Activated T-cell treated with anti-CD3 and anti-CD28 coated beads for 4 hours (primary cell): ENCODE measurements at places on chromosomes 13 and 19.
A peak's percentile ranks its signal among the peaks of the same experiment; 100 is the strongest.

- no peak for DNase-seq
Observed at GRCh38 chr13:33730147-33730546, 87.8 kb upstream of the RFC3 start.

- no peak for DNase-seq
Observed at GRCh38 chr19:46890423-46891170, 29.8 kb downstream of the ARHGAP35 start.

DNA sequence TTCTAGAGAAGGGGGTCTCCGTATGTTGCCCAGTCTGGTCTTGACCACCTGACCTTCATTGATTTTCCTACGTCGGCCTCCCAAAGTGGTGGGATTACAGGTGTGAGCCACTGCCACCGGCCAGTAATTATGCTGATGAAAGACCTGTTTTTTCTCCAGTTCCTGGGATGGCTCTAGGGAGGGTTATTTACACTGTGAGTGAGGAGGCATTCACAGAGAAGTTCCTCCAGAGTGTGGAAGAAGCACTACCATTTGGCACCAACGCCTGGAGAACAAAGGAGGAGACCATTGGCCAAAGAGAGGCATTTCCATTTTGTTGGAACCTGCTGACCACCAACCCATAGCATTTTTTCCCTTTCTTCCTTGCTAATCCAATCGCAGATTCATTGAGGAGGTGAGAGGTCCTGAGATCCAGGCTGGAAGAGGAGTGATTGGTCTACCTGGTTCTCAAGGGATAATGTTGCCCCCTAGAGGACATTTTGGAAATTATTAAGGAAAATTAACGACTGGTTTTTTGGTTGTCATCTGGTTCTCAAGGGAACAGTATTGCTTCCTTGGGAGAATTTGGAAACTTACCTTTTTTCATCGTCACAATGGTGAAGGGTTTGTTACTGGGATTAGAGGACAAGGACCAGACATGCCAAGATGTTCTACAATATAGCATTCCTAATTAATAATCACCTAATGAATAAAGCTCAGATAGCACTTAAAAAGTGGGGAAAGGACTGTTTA, 5.5 kb upstream of the SAE1 start:
- no peak for DNase-seq

GRCh38 chr13:83190020-83190419, 692.3 kb downstream of the SLITRK1 start:
- DNase-seq, result no peak

DNA sequence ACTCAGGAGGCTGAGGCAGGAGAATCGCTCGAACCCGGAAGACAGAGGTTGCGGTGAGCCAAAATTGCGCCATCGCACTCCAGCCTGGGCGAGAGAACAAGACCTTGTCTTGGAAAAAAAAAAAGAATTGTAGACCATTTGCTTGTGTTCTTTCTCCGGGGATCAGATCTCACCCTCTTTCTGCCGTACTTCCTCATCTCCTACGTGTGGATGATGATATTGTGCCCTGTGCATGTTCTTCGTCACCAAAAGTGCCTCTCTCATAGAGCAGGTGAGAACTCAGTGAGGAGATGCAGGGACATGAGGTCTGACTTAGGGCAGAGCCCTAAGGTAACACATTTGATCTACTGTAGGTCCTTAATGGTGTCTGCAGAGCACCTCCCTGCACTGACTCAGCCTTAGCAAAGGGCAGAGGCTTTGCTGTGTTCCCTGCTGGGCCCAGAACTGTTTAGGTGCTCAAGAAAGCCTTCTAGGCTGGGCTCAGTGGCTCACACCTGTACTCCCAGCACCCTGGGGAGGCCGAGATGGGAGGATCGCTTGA, 1.3 kb downstream of the APOC2 start:
- DNase-seq, result no peak

- DNase-seq, result no peak
Observed at GRCh38 chr13:113545931-113546516, 38.5 kb upstream of the TFDP1 start.

GRCh38 chr13:86946734-86947133, 724.4 kb upstream of the SLITRK5 start:
- DNase-seq, result no peak

DNA sequence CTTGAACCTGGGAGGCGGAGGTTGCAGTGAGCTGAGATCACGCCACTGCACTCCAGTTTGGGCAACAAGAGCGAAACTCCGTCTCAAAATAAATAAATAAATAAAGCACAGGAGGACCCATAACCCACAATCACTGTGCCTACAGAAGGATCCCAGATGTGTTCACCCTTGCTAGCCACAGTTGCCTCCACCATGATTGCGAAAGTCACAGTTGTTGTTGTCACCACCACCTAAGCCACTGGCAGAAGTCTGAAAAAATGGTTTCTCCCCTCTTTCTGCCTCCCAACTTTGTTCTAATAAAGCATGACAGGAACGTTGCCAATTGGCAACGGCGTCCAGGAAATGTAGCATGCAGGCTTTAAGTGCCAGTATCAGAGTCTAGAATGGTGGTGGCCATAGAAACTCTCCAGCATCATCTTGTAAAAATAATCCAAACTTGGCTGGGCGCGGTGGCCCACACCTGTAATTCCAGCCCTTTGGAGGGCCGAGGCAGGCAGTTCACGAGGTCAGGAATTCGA, 2.2 kb upstream of the EPS15L1 start:
- DNase-seq, result no peak

GRCh38 chr19:15563325-15563794, 51.7 kb upstream of the CYP4F8 start:
- DNase-seq, result no peak

DNA sequence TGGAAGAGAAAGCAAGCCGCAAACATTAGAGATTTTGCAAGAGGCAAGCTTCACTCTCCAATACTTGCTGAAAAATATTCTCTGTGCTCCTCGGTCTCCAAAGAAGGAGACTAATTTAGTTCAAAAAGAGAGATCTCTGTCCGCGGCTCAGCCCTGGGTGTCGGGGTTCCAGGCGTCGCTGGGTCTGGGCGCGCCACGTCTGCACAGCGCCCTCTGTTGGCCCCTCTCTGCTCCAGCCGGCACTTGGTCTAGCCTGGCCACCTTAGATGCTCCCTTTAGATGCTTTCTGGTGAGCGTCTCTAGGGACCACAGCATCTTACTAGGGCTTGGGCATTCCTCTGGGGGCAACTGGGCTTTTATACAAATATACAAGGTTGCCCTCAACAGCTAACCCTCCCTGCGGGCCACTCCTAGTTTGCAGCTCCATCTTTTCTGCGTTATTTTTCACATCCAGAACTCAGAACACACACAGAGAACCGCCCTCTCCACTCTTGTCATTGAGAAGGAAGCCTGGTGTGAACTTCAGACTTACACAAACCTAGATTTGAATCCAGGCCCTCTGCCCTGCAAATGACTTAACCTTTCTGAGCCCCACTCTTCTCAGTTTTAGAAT, 78.3 kb downstream of the CYSLTR2 start:
- peak; percentile 45 for DNase-seq

- no peak for DNase-seq
Observed at GRCh38 chr13:52739468-52740071, at the start of gene CNMD. CNMD (minus strand) TSS chr13:52739820; CDS start chr13:52739701, 119 bp downstream.

DNA sequence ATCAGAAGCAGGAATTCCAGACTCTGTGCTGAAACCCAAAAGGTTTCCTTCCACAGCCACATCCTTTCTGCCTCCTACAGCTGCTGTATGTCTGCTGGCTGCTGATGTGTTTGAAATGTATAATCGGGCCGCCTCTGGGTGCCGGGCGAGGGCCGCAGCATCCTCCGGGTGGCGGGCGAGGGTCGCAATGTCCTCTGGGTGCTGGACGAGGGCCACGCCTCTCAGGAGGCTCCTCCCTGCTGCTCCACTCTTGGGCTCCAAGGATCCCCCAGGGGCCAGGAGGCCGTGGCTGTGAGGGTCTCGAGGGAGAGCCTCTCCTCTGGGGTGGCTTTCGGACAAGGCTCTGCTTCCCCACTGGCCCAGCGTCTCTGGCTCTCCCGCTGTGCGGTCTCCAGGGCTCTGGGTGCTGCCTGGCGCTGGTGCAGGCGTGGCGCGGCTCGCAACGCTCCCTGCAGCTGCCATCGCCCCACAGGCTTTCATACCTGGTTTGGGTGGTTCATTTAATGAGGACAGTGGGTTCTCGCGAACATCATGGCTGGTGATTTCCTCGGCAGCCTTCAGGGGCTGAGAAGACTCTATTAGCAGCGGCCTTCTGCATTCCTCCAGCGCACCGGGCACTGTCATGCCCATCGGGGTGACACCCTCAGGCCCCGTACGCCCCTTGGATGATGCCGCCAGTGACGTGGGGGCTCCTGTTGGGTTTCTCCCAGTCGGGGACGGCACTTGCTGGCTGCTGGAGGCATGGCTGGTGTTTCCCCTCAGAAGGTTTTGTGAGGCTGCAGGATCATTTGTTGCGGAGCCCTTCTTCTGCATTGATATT, 41.8 kb upstream of the GRTP1 start:
- no peak for DNase-seq

- DNase-seq, result no peak
Observed at GRCh38 chr13:21075379-21076249, 14.2 kb upstream of the LATS2 start.

DNA sequence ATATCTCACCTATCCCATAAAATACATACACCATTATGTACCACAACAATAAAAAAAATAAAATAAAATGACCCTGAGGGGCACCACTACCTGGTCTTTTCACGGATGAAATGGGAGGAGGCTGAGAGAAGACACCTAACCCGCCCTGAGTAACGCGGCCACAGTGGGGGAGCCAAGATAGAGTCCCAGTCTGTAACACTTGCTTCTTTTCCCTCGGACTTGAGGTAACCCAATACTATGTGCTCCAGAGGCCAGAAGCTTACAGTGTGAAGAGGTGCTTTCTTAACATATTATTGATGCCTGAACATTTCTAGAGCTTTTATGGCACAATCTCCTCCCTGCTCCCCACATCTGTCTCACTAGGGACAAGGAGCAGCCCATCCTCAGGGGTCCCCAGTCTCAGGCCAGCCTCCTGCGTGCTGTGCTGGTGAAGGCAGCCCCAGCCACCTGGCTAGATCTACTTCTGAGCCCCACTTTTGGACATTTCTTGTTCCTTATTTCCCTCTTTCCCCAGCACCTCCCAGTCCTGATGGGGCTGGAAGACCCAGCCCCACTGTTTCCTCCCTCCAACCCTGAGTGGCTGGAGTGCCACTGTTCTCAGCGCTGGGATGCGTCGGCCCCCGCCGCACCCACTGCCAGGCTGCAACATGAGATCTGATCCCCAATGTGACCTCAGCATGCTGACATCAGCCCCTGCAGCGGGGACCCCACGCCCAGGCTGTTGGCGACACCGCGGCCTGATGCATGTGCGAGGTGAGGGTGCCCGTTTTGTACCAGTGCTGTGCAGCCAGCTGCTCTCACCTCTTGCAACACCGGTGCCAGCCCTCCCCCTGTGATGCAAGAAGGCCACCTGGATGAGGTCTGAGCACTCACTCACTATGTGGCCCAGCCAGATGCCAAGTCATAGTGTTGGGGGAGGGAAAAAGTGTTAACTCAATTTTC, 143.3 kb downstream of the DCLK1 start:
- no peak for DNase-seq

DNA sequence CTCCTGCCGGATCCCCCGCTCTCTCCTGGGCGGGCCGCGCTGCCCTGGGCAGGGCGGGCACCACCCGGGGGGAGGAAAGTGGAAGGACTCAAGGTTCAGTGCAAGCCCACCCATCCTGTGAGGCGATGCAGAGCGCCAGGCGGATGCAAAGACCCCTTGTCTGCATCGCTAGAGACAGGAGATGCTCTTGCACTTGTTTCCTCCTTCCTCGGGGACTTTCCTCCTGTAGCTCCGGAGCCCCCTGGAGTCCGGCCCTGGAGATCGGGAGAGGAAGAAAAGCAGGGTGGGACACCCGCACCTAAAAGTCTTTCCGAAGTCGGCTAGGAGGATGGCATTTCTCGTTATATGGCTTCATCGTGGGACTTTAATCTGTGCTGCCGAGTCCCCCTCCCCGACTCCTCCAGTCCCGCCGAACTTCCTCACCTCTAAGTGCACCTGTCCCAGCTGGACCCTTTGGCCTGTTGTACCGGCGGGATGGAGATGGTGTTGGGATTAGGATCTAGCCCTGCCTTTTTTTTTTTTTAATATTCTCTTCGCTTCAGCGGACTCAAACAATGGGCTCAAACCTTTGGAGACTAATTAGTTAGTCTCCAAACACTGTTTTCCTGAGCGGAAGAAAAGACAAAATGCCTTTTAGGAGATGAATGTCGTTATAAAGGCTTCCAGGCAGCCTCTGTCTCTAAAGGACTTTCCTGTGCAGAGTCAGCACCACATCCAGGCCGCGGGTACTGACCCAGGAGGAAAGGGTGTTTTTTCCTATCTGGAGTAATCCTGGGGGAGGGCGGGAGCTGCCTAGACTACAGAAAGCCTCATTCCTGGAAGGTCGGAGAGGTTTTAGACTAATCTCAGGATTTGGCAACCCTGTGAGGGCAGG, 725 bp downstream of the FAM124A start:
- DNase-seq, result no peak

DNA sequence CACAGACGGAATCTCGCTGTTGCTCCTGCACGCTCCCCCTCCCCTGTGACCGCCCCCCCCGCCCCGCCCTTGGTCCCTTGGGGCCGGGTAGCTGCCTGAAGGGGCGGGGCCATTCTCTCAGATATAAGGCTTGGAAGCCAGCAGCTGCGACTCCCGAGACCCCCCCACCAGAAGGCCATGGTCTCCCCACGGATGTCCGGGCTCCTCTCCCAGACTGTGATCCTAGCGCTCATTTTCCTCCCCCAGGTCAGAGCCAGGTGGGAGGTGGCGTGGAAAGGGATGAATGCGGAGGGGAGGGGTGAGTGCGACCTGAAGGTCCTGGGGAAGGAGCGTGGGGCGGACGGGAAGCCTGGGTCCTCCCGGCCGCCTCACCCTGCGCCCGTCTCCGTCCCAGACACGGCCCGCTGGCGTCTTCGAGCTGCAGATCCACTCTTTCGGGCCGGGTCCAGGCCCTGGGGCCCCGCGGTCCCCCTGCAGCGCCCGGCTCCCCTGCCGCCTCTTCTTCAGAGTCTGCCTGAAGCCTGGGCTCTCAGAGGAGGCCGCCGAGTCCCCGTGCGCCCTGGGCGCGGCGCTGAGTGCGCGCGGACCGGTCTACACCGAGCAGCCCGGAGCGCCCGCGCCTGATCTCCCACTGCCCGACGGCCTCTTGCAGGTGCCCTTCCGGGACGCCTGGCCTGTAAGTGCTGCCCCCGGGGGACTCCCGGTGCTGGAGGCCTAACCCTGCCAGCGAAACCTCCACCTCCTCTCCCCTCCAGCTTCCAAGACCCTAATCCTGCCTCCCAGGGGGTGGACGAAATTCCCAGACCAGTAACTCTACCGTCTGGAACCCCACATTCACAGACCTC, at the start of gene DLL3:
Gene DLL3 (plus strand): TSS at position 150 of the 845 bp plus-strand sequence. CDS start 28 bp downstream, at position 178.
- DNase-seq, result no peak

DNA sequence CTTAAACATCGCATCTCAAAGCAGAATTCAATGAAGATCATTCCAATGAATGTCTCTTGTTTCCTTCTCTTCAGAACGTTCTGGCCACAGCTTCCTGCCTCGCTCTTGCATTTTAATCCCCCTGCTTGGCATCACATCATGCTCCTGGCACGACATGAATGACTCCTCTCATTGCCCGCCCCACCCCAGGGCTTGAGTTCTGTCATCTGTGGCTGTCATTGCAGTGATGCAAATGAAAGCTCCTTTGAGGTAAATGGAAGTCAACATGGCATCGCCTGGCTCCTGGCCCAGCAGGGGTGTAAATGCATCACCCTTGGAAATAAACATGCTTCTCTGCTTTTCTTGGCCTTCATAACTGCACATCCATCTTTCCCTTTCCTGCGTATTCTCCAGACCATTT, 48.6 kb downstream of the SCEL start:
- DNase-seq, result no peak
